ENCODE measurements at places on chromosomes 12 and 14. TPM values are rescaled to one million over a fixed set of nuclear protein-coding genes. Genes with fewer than 3 reads are reported as not detected.

DNA sequence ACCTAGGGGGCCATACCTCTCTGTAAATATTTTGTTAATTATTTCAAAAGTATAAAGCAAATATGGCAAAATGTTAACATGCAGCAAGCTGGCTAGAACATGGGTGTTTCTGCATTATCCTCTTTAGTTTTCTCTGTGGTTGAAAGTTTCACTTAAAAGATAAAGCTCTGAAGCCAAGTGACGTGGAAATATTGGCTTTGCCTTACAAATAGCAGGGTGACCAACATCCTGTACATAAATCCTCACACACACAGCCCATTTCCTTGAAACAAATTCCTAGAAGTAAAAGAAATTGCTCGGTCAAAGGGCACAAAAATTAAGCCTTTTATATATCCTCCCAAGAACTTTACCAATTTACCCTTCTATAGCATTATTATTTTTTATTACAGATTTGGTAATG lies 10.6 kb upstream of the VWF start:
- DNase-seq = no peak

DNA sequence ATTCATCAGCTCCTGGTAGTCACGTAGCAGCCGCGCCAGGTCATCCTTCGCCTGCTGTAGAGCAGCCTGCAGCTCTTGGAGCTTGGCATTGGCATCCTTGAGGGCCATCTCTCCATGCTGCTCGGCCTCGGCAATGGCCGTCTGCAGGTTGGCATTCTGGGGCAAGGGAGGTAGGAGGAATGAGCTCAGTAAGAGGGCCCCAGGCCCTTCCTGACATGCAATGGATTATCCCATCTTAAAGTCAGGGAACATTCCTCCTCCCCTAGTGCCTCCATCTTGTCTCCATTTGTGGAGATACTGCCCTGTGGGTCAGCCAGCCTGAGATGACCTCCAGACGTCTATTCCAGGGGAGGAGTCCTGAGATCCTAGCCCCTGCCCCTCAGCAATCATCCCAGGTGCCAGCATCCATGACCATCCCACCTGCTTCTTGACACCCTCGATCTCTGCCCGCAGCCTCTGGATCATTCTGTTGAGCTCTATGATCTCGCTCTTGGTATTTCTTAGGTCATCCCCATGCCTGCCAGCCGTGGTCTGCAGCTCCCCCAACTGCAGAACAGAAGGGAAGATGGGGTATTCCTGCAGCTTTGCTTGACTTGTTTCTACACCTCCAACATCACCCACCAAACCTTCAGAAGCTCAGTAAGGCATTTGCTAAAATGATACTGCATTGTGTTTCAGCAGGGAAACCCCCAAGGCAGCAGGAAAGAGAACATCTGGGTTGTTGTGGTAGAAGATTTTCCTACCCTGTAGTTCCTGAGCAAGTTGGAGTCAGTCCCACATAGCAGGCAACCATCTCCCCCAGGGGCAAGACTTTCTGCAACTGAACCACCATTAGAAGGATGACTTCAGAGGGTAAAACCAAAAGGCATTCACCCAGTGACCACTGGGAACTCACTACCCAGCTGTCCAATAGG lies 4.4 kb downstream of the KRT3 start:
- DNase-seq = no peak

DNA sequence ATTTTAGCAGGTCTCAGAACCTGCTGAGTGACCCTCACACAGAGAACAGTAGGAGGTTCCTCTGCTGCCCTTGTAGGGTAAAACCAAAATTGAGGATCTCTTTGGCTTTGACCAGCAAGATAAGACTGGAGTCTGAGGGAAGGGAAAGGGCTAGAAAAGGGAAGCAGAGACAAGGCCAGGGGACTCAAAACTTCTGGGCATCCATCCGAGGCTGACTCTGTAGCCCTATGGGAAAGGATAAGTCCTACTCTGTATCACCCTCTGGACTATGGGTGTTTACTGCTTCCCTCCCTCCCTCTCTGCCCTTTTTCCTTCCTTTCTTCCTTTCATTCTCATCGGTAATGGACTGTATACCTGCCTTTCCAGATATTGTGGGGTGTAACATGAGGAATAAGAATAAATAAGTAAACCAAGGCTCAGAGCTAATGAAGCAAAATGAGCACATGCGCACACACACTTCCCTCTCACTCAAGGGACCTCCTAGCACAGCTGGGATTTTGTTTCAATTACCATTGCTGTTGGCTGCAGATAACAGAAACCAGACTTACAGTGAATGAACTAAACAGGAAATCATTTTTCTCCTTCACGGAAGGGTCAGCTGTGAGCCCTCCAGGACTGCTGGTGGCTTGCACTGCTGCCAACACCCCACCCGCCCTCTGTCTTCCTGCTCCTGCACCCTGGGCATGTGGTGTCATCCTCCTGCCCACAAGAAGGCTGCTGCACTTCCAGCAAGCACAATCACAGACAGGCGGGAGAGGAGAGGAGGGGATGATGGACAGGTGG lies 404.4 kb upstream of the CCDC196 start:
- DNase-seq = no peak

GRCh38 chr12:12700254-12700653 lies 4.3 kb upstream of the GPR19 start:
- no peak for DNase-seq

DNA sequence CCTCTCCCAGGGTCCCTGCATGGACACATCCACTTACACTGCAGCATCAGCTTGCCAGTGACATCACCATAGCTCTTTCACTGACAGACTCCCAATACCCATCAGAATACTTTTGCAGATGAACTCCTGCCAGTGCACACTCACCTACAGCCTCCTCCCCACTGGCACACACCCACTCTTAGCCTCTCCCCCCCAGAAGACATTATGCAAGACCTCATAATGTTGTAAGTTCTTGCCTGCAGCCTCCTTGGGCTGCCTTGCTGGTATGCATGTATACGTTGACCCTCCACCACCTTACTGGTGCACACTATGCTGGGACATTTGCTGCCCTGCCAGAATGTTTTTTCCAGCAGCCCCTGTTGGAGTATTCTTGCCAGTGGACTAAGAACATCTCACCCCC lies 324.2 kb downstream of the AEBP2 start:
- DNase-seq = no peak

DNA sequence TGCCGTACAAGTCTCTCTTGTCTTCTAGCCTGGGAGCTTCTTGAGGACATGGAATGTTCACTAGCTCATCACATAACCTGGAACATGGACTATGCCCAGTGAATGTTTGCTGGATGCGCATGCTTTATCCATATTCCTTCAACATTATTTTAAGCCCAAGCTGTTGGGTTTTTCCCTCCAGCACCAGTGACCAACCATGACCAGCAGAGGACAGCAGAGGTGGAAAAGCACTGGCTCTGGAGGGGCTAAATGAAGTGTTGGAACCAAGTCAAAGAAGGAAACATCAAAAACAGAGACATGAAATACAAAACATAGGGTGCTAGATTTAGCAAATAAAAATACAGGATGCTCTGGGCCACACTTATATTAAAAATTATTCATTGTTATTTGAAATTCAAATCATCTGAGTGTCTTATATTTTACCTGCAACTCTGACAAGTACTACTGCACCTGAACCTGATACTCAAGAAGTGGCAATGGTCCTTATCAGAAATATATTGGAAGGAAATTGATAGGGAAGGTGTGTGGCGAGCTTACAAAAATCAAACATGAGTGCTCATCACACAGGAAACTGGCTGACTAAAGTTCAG lies 23.1 kb upstream of the HELB start:
- DNase-seq = no peak

The C14orf93 gene
- 5.8 TPM for total RNA-seq

The BEGAIN gene
- total RNA-seq = 2.7 TPM

- DNase-seq = no peak
Measured at GRCh38 chr12:95796225-95796981, 5.8 kb upstream of the NTN4 start.

- DNase-seq = no peak
Measured at GRCh38 chr12:88206601-88207000, 64.5 kb downstream of the TMTC3 start.

DNA sequence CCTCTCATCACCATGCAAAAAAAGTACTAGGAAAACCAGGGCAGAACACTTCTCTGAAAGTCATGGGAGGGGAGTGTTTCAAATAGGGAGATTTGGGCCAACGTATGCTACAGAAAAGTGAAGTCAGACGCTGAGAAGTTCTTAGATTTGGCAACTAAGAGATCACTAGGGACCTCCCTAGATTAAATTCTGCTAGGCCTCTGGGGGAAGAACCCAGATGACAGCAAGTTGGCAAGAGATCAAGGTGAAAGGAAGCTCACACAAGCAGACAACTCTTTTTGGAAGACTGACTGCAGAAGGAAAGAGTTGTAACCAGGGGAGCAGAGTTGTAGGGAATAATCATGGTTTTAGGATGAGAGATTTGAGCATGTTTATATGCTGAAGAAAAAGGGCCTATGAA lies 20.7 kb downstream of the IQSEC3 start:
- no peak for DNase-seq

- no peak for DNase-seq
Measured at GRCh38 chr12:97323154-97323553, 139.4 kb upstream of the RMST start.

GRCh38 chr12:79935624-79936345 lies 888 bp upstream of the PPP1R12A start:
- DNase-seq = no peak

GRCh38 chr14:35387713-35388579 lies 16.6 kb downstream of the NFKBIA start:
- DNase-seq = no peak

DNA sequence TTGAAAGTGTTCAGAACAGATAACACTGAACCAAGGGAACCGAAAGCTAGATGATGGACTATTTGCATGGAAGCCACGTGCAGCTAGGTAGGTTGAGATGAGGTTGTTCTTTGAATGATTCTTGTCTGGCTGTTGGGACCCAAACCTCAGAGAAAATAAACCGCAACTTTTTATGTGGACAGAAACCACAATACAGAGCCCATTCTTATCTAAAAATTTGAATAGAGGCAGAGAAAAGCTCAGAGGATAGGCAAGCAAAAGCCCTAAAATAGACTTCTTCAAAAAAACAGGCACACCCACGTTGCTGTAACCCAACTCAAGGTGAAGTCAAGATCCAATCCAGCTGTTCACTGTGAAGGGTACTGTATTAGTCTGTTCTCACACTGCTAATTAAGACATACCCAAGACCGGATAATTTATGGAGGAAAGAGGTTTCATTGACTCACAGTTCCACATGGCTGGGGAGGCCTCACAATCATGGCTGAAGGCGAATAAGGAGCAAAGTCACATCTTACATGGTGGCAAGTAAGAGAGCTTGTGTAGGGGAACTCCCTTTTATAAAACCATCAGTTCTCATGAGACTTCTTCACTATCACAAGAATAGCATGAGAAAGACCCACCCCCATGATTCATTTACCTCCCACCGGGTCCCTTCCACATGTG lies 353.8 kb downstream of the AACS start:
- DNase-seq = no peak

DNA sequence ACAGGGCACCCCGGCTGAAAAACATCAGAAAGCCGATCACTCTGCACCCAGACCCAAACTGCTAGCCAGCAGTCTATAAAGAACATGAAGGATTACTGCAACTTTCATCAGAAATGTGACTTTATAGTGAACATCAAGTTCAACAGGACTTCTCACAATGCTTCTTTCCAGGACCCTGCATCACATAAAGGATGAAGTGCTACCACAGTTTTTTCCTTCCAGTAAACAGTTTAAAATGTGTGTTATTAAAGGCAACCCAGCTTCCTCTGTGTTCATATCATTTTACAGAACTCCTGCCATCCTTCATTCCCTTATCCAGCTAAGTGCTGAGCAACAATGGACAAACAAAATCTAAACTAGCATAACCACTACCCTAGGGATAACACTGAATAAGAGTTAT lies 280.3 kb upstream of the DIO2 start:
- DNase-seq = no peak

The KRT78 gene
- not detected for total RNA-seq

- no peak for DNase-seq
Measured at GRCh38 chr12:3565985-3566384, 75.0 kb downstream of the PRMT8 start.

DNA sequence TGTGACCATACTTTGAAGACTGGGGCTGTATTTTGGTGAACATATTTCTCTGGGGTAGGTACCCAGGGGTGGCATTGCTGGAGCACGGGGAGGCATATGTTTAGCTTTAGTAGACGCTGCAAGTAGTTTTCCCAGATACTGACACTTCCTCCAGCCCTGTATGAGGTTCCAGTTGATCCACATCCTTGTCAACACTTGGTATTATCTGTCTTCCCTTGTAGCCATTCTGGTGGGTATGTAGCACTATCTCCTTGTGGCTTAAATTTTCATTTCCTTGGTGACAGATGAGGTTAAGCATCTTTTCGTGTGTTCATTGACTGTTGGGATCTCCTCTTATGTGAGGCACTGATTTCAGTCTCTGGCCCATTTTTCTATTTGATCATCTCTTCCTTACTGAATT lies 179.1 kb downstream of the PHETA1 start:
- no peak for DNase-seq

The SRRM4 gene
- total RNA-seq = 0.85 TPM

DNA sequence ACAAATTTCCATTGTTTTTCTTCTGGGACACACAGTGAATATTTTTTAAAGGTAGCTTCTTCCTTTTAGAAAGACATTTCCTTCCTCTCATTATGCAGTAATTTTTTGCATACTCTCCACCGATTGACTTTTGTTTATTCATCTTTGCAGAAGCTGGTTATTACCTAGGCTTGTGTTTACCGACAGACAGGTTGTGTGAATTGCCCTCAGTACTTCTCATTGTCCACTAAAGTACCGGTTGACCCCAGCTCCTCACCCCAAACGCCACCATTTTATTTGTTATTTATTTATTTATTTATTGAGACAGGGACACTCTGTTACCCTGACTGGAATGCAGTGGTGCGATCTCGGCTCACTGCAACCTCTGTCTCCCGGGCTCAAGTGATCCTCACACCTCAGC lies 63.4 kb upstream of the MYL2 start:
- DNase-seq = no peak

GRCh38 chr12:22712083-22712482 lies 87.1 kb downstream of the ETNK1 start:
- no peak for DNase-seq

DNA sequence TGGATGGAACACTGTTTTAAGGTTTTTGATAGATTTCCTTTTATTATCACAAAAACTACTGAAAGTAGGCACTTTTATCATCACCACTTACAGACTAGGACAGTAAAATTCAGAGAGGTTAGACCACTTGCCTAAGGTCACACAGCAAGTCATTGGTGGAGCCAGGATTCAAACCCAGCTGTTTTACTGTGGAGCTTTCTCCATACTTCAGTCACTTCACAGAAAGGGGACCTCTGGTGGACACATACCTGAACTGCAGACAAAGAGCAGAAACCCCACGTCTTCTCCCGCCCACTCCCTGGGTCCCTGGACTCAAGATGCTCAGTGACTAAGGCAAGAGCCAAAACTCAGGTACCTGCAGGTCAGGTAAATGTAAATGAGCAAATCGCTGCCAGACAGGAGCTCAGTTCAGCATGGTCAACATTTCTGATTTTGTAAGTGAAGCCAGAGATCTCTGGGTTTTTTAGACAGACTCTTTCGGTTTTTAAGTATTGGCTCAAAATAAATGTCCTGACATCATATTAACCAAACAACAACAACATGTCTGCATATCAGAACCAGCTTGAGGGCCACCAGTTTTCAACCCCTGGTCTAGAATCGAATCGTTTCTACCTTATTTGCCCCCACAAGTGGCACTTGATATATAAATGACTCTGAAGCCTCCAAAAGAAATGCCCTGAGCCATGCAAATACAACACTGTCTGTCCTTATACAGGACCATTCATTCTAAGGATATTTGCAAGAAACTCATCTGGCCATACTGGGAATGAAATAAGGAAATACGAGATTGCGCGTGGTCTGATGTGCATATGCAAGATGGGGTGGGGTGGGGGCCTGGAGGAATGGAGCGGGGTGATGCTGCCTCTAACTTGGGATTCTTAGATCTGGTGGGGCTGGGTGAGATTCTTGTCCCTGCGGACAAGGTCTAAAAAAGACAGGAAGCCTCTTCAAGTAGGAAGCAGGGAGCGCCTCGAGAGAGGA lies 110.9 kb downstream of the KSR2 start:
- DNase-seq = no peak
